ENCODE measurements at places on chromosomes 5 and 9.

- DNase-seq = no peak
These were observed 35.8 kb downstream of the ZNF782 start for GRCh38 chr9:96818533-96818932.

DNA sequence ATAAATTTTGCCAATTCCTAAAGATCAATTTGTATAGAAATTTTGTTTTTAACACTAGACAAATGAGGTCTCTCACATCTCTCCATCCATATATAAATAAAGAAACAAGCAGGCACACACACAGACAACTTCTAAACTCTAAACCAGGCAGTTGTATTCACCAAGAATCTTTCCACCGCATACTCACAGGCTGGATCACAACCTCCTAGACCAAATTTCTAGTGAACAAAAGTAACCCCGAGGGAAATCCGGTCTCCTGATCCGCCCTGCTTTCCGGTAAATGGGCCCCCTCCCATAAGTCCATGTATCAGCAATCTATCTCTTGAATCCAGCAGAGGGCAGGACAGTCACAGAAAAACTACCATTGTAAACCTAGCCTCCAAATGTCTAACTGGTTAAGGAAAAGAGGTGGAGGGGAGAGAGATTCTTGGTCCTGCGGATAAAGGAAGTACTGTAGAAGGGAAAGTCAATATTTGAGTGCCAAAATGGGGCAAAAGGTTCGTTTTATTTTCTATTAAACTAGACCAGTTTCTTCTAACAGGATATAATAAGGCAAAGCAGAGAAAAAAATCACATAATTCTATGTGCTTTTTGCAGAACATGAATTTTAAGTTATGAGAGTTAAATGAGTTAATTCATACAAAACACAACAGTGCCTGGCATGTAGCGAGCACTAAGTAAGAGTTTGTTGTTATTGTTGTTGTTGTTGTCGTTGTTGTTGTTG is 4.8 kb upstream of the SMU1 start:
- DNase-seq = peak; percentile 85

GRCh38 chr9:124006448-124007361 is 4.9 kb upstream of the LHX2 start:
- no peak for DNase-seq

GRCh38 chr9:104173067-104173466 is 79.0 kb downstream of the SMC2 start:
- no peak for DNase-seq

DNA sequence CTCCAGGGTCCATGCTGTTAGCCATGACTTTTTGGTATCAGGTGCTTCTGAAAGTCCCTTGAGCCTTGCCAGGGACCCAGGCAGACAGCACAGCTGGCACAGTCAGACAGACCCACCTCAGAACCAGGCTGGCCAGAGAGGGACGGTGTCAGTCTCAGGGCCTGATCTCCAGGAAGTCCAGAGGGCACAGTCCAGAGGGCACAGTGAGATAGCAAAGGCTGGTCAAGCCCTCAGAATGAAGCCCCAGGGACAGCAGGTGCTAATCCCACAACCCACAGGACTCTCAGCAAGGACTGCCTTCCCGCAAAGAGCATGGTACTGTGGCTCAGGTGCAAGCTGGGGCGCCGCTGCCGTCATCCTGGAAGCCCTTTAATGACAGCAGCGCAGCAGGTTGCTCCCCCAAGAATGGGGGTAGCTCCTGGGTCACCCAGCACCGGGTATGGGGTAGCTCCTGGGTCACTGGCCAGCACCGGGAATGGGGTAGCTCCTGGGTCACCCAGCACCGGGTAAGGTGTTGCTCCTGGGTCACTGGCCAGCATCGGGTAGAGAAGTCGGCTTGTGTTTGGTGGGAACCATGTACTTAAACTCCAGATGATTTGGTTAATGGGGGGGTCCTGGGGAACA is 105.6 kb upstream of the PHYKPL start:
- DNase-seq = no peak

GRCh38 chr5:158463938-158464337 is 605.0 kb upstream of the CLINT1 start:
- DNase-seq = peak; percentile 54

GRCh38 chr9:130660683-130661450 is 3.5 kb upstream of the PRDM12 start:
- DNase-seq = no peak

DNA sequence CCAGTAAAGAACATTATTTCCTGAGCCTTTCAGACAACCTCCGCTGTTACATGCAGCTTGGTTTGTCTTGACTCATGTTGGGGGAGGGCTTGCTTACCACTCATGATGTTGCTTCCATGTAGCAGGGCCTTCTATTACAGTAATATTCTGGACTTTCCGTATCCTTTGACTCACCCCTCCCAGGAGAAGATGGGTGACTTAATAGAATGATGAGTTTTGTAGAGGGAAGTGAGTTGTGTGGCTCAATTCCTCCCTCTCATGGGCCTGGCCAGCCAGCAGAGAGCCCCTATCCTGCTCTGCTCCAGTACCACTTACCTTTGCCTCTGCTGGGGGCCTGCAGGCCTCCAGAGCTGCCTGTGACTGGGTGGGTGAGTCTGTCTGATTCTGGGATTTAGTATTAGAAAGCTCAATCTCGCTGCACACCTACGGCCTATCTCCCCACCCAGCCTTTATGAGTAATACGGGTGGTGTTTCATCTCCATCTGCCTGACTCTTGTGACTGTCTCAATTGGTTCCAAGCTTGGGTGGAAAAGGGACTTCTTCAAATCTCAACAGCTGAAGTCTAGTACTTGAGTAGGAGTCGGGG is 52.6 kb upstream of the KLF9 start:
- DNase-seq = peak; percentile 75

- peak; percentile 41 for DNase-seq
These were observed 61.3 kb upstream of the MEGF10 start for GRCh38 chr5:127229185-127229889.

DNA sequence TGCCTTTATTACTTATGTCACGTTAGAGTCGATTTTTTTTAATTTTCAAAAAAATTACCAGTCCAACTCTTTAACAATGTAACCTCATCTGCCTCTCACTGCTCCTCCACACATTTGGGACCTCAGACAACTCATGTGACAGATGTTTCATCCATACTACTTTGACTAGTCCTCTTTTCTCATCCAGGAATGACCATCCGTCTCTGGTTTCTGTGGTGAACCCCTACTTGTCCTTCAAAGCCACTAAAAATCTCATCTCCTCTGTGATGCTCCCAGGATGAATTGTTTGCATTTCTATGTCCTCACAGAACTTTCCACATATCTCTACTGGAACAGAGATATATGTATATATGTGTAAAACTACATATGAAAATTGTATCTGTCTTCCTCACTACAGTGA is 149.8 kb upstream of the ZNF462 start:
- DNase-seq = no peak

DNA sequence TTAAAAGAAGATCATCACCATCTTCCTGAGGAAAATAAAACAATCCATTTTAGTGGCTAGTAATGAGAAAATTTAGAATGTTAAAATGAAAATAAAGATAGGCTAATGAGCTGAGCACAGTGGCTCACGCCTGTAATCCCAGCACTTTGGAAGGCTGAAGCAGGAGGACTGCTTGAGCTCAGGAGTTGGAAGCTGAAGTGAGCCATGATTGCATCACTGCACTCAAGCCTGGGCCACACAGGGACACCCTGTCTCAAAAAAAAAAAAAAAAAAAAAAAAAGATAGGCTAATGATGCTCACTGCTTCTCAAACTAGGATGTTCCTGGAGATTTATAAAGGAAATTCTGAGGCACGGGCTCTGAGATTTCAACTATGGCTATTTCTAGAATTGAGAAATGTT is 50.3 kb downstream of the CPLANE1 start:
- no peak for DNase-seq

DNA sequence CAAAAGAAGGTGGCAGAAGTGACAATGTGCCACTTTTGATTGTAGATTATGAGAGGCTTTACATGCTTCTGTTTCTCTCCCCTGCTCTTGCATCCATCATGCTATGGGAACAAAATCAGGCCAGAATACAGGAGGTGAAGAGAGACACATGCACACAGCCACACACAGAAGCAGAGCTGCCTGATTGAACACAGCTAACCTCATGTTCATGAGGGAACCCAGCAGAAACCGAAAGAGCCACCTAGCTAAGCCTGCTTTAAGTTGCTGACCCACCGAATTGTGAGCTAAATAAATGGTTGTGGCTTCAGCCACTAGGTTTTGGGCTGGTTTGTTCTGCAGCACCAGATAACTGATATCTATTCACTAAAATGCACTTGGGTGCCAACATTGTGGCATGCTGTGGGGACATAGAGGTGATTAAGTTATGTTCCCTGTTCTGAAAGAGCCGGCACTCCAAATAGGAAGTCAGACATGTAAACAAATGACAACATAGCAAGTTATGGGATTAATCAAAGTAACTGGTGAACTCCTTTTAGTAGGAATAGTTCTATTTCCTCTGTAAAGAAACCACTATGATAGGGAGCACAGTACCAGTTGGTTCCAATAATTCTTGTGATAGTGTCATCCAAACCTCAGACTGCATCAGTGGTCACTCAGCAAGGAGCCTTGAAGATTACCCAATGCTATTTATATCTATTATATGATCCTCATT is 93.6 kb upstream of the TNC start:
- peak; percentile 82 for DNase-seq

- peak; percentile 37 for DNase-seq
These were observed 1.1 kb downstream of the SRD5A1 start for GRCh38 chr5:6634306-6634705.

DNA sequence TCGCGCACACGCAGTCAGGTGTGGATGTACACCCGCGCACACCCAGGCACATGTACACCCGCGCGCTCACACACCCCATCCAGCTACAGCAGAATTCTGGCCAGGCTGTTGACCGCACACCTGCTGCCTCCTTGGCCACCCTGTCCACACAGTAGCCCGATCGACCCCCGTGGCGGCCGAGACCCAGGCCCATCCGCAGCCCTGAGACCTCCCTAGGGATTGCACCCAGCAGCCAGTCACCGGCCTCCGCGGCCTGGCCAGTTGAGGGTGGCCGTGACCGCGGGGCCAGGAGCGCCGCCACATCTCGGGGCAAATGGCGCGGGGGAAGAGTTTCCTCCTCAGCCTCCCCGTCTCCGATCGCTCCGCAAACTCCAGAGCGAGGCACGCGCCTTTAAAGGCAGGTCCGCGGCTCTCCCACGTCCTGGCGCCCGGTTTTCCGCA is 774 bp upstream of the ADAMTS16 start:
- DNase-seq = no peak

DNA sequence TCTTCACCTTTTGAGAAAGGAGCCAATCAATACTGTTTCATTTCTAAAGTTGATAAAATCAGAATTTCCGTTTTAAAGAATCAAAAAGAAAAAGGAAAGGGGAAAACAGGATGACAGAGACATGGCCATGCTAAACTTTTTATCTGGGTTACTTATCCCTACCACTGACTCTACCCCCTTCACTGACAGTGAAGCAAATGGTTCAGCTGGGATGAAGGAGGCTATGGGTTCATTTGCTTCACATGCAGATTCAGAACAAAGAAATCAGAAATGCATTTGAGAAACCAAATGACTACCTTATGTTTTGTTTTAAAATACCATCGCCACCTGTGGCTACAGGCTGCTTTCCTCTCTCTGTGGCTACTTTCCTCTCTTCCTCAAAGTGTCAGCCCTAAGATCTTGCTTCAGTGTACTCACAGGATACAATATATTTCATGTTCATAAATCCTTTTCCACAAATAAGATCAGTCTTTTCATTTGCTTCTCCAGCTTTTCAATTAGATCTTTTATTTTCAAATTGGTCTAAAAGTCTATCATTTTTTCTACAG is 53.3 kb downstream of the LPAR1 start:
- DNase-seq = no peak

- DNase-seq = no peak
These were observed 99.3 kb downstream of the ANXA2R start for GRCh38 chr5:42940853-42941252.

DNA sequence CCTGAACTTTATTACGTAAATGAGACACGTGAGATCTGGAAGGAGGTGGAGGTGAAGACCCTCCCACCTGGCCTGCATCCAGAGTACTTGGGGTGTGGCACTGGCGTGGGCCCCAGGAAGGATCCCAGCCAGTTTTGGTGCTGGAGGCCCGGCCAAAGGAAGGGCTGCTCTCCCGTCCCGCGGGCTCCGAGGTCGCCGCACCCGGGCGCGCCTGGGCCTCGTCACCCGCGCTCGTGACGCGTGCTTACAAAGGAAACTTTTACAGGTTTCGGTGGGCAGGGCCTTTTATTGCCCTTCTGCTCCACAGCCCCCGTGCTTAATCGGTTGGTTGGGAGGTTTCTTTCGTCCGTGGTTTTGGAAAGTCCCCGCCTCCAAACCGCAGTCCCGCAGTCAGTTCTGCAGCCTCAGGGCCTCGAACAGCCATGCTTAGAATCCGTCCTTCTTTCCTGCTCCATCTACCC is 29.2 kb downstream of the CDKN2A start:
- DNase-seq = peak; percentile 41

GRCh38 chr5:76920491-76920890 is 32.4 kb upstream of the CRHBP start:
- no peak for DNase-seq

GRCh38 chr5:76213858-76214257 is 130.7 kb downstream of the SV2C start:
- no peak for DNase-seq

GRCh38 chr9:122642226-122642625 is 15.2 kb downstream of the OR1B1 start:
- peak; percentile 27 for DNase-seq

DNA sequence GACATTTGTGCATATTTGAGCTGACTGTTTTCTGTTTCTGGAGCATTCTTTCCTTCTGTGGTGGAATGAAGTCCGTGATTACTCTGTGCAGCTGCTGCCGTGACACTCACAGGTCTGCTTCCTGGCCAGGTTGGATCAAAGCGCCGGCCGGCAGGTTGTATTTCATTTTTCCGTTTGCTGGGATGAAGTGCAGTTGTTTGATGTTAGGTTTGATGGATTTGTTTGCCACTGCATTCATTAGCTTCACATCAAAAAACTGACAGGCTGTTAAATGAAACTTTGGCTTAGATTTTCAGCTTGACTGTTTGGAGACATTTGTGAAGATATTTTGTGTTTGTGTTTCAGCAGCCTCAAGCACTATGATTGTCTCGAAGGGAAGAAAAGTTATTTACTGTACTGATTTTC is 140.1 kb downstream of the KDM4C start:
- DNase-seq = no peak

- peak; percentile 40 for DNase-seq
These were observed 13.8 kb downstream of the EXOSC2 start for GRCh38 chr9:130707225-130707976.

DNA sequence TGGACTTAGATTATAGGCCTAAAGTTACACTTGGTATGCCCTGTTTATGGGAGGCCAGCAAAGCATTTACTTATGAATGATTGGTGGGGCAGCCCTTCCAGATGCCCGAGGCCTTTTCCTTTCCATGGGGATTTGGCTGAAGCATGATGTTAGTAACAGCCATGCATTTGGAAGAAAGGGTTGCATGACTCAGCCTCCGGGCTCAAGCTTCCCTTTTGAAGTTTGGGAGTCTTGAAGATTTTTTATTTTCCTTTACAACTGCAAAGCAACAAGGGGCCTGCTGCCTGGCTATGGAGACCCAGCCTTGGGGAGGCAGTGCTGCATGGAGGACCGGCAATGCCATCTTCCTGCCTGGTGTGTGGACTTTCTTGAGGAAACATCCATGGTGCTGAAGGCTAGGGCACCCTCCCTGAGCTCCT is 244.7 kb downstream of the ICE1 start:
- DNase-seq = no peak

Measured in AG08395 (cell line).